Pericardium fibroblast (primary cell): ENCODE measurements at places on chromosomes 12 and 14. TPM values are rescaled to one million over a fixed set of nuclear protein-coding genes. Genes with fewer than 3 reads are reported as not detected.

Gene TGM1
- total RNA-seq = 1.0 and 7.9 TPM in 2 replicates

Gene KRT72
- total RNA-seq = not detected in 2 replicates

Gene RTL1
- not detected in 2 replicates for total RNA-seq

Gene C12orf42
- total RNA-seq = not detected in 2 replicates
